ENCODE measurements at places on chromosomes 2 and 18.

- DNase-seq: no peak
Observed at GRCh38 chr18:48893061-48893607, 57.6 kb downstream of the SMAD7 start.

GRCh38 chr2:208369091-208369490 is 37.5 kb upstream of the PTH2R start:
- DNase-seq: no peak

- no peak for DNase-seq
Observed at GRCh38 chr2:218861645-218862318, 2.2 kb downstream of the WNT6 start.

DNA sequence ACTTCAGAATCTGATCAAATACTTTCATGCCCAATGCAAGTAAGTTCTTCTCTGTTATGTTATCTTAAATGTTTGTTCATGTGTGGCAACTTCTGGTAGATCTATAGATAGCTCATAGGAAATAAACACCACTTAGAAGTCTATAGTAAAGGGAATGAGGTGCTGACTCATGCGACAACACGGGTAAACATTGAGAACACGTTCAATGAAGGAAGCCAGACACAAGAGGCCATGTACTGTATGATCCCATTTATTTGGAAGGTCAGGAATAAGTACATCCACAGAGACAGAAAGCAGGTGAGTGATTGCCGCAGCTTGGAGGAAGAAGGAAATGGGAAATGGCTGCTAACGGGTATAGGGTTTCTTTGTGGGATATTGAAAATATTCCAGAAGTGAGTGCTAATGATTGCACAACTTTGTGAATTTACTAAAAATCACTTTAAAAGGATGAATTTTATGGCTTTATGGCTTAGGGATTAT is 95.4 kb downstream of the ITGB1BP1 start:
- DNase-seq: peak; percentile 43

GRCh38 chr18:46278481-46279465 is 174.6 kb downstream of the HAUS1 start:
- DNase-seq: no peak

DNA sequence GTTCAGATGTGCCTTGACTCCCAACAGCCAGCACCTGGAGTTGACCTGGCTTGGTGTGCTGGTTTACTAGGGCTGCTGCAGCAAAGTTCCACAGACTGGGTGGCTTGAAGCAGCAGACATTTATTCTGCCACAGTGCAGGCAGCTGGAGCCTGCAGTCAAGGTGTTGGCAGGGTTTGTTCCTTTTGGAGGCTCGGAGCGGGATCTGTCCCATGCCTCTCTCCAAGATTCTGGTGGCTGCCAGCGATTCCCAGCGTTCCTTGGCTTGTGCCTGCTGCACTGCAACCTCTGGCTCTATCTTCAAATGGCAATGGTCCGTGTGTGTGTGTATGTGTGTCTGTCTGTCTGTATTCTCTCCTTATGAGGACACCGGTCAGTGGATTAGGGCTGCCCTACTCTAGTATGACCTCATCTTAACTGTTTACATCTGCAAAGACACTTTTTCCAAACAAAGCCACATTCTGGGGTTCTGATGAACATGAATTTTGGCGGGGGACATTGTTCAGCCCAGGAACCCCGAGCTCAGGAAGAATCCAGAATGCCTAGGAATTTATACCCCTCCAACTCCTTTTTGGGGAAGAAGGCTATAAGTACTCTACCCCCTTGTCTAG is 44.7 kb upstream of the TMEM131 start:
- no peak for DNase-seq

- no peak for DNase-seq
Observed at GRCh38 chr2:174901075-174901474, 104.1 kb downstream of the CHN1 start.

GRCh38 chr2:211744379-211744778 is 794.2 kb downstream of the ERBB4 start:
- no peak for DNase-seq

- DNase-seq: no peak
Observed at GRCh38 chr2:66845307-66845706, 410.4 kb downstream of the MEIS1 start.

DNA sequence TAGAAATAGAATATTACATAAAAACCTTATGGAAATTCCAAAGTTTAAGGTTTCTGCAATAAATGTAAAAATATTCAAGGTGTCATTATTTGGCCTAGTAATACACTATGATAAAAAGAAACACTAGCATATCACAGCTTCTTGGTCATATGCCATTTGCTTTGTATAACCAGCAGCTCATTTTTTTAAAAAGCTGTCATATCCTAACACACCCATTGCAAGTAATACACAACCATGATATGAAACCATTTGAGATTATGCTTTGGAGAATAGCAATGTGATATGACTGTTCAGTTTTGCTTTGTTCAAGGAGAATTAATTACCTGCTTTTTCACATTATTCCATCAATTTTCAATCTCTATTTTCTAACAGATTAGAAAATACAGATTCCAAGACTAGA is 149.0 kb downstream of the IKZF2 start:
- DNase-seq: no peak

DNA sequence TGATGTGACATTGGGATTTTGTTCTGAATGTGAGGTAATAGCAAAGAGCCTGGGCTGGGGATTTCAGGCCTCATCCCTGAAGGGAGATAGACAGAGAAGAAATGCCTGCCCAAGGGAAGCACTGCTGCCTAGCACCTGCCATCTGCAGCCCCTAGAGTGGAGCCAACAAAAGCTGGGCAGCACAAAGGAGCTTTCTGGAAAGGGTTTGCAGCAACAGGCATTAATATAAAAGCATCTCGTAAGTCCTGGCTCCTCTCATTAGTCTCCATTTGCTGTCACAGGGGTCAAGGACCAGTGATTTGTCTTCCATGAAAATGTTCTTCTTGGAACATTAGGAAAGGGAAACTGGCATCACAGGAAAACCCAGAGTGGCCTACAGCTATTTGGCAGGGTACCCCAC is 157.2 kb upstream of the SLC14A2 start:
- DNase-seq: no peak

DNA sequence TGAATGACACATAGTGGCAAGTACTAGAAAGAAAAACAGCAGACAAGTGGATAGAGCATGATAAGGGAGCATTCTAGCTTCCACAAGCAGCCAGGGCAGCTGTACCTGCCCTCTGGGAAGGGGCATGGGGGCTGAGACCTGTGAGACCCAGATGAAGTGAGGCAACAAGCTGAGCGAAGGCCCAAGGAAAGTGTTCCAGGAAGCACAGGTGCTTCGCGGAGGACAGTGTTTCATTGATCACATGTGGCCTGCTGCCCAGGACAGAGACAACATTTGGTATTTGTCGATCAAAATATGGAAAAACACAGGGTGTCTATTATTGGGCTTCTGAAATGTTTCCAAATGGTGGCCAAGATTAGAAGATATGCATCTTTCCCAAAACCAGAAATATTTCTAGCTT is 149.1 kb downstream of the ZNF516 start:
- no peak for DNase-seq

- no peak for DNase-seq
Observed at GRCh38 chr18:35578481-35578880, 3.1 kb upstream of the GALNT1 start.

DNA sequence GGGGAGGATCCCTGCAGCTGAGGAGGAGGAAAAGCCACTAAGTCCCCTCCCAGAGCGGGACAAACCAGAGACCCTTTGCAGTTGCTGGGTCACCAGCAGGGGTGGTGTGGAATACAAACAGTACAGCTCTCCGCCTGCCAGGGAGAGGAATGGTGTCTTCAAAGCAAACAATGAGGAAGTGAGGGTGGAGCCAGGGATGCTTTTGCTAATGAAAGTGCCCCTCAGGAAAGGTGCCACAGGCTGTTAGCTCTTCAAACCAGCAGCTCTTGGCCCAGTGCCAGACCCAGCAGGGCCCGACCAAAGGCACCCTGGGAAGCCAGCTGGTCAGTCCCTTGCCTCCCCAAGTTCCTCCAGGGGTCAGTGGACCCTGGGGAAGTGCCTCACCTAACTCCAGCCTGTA is 102.8 kb downstream of the HIBCH start:
- no peak for DNase-seq

- DNase-seq: no peak
Observed at GRCh38 chr18:12692206-12692605, 10.3 kb downstream of the CEP76 start.

GRCh38 chr2:14428056-14428455 is 204.5 kb upstream of the LRATD1 start:
- no peak for DNase-seq

- no peak for DNase-seq
Observed at GRCh38 chr2:130391058-130391871, 35.4 kb downstream of the PTPN18 start.

- no peak for DNase-seq
Observed at GRCh38 chr18:3885209-3885792, 435.3 kb downstream of the TGIF1 start.

GRCh38 chr2:45945302-45945717 is 293.8 kb downstream of the PRKCE start:
- no peak for DNase-seq

DNA sequence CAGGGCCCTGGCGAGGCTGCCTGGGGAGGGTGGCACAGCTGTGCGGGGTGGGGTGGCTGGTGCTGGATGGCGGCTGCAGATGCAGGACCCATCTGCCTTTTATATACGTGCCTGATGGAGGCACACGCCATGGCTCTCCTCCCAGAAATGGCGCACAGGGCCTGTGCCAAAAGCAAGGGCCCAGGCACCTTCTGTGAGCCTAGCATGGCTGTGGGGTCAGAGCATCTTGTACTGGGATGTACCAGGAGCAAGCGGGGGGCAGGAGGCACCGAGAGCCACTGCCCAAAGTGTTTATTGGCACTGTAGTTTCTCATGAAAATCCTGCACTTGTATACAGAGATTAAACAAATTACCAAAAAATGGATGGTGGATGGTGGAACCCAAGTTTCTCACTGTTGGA is 724.1 kb downstream of the GALR1 start:
- DNase-seq: no peak

DNA sequence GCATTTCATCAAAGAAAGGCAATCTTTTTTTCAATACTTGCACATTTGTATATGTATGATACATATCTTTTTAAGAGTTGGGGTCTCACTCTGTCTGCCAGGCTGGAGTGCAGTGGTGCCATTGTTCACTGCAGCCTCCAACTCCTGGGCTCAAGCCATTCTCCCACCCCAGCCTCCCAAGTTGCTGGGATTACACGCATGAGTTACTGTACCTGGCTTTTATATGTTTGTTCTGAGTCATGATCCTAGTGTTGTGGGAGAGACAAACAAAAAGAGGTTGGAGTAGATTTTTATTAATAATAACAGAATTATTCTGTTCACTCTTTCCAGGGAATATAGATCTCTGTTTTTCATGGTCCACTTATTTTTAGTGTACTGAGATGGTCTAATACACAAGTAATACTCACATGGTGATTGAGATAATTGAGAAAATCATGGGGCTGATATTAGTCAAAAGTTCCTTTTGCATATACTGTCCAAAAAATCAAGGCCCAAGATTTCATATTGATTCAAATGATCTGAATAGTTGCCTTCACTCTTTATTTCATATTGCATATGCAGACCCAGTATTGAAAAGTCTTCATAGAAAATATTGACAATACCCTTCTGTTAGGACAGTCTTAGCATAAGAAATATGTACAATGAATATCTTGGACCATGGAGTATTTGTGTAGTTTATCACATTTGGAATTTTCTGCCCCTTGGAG is 138.3 kb downstream of the FMNL2 start:
- no peak for DNase-seq

DNA sequence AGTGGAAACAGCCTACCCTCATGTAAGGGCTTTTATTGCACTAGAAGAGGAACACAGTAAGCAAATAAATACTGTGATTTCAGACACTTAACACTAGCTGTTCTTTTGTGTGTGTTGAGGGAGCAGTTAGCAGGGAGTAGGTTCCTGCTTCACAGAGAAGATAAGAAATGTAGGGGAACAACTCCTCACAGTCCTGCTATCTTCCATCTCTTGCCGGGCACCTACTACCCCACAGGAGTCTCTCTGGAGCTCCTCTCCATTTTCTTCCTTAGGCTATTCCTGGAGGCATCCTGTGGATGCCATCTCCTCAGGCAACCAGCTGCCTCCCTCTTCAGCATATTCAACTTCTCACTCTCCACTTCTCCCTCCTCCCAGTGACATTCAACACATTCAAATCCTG is 145.0 kb downstream of the SRBD1 start:
- DNase-seq: no peak

All from pulmonary artery endothelial cell (primary cell).